Activated T-helper 17 cell treated with anti-CD3 and anti-CD28 coated beads, Interleukin-2, amount 50 U/mL, for 72 hours (primary cell): ENCODE measurements at places on chromosomes 7 and 10. TPM values are rescaled to one million over a fixed set of nuclear protein-coding genes. Genes with fewer than 3 reads are reported as not detected.
A peak's percentile ranks its signal among the peaks of the same experiment; 100 is the strongest.

- ATAC-seq: no peak
Measured at GRCh38 chr7:32034052-32034451, 36.2 kb downstream of the PDE1C start.

GRCh38 chr10:31187607-31188210 is 131.3 kb upstream of the ZEB1 start:
- no peak for ATAC-seq

DNA sequence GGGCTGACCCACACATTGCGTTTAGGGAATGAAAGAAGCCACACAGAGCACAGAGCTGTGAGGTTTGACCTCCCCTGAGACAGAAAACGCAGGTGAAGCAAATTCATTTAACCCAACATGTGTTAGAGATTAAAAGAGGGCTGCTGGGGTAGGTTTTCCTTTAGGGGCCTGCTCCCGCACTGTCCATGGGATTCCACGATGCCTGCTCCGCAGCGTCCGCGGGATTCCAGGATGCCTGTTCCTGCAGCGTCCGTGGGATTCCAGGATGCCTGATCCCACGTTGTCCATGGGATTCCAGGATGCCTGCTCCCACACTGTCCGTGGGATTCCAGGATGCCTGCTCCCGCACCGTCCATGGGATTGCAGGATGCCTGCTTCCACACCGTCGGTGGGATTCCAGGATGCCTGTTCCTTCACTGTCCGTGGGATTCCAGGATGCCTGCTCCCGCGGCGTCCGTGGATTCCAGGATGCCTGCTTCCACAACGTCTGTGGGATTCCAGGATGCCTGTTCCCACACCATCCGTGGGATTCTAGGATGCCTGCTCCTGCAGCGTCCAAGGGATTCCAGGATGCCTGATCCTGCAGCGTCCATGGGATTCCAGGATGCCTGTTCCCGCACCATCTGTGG is 78.7 kb downstream of the VIPR2 start:
- ATAC-seq: no peak

DNA sequence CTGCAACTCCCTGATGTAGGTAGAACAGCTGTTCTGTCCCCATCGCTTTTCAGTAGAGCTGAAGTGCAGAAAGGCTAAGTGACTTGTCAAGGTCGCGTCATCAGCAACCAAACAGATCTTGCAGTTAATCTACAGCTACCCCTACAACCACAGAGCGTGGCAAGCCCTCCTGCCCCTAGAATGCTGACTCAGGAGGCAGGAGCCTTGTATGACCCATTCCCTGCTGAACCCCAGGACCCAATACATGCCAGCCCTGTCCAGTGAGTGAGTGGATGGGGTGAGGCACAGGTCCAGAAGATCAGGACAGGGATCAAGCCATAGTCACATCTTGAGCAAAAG is 26.6 kb upstream of the GJD4 start:
- ATAC-seq: no peak

GRCh38 chr7:28280516-28280915 is 99.9 kb upstream of the JAZF1 start:
- ATAC-seq: no peak

- ATAC-seq: no peak
Measured at GRCh38 chr7:131075406-131075805, 252.3 kb upstream of the MKLN1 start.

DNA sequence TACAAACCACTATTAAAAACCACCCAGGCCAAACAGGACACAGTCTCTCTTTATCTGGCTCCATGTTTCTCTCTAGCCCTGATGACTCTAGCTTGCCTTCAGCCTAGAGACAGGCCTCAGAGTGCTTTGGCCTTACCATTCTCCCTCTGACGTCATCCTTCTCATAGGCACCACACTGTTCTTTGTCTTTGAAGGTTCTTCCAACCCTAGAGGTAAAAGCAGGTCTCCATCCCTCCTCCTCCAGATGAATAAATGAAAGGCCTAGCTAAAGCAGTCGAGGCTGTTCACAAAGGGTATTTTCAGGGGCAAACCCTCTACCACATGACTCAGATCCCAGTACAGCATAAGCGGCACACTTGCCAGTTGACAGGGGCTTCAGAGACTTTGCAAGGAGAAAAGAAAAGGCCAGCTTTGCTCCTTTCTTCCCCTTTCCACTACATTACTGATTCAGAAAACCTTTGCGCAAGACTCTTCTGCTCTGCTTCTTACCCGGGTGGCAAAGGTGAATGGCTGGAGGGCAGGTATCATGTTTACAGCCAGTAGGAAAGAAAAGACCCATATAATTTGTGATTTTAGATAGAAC is 14.8 kb downstream of the NFE2L3 start:
- peak; percentile 94 for ATAC-seq

- no peak for ATAC-seq
Measured at GRCh38 chr10:124645467-124646095, 98.6 kb downstream of the FAM53B start.

DNA sequence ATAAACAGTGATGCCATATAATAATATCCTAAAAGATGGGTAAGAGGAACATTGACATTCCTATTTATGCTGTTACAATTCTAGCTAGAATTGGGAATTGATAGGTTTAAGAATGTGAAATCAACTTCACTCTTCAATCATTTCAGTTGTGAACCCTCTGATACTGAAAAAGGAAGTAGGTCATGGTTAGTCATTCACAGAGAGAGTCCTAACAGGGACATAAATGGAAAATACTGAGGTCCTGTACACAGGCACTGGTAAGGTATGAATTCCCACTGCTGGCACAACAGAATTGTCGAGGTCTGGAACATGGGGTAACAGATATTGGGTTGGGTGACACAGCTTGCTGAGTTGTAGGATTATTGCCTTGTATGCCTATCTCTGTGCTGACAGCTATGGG is 289.4 kb upstream of the LRRN3 start:
- ATAC-seq: peak; percentile 85

DNA sequence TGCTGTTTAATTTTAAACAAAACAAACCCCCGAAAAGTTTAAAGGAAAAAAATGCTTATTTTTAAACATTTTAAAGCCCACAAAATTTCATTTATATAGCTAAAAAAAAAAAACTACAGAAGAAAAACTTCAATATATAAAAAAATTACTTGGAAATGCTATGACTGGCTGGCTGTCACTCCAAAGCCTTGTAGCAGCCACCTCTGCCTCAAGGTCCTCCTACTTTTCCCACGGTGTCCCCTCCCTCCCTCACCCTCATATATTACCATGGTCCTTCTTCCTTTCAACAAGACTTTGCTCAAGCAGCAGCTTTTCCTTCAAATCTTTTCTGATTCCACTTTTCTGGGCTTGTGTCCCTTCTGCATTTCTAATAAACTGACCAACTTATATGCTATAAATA is 122.0 kb downstream of the TPK1 start:
- no peak for ATAC-seq

- ATAC-seq: no peak
Measured at GRCh38 chr7:1290679-1291356, 58.1 kb downstream of the UNCX start.

DNA sequence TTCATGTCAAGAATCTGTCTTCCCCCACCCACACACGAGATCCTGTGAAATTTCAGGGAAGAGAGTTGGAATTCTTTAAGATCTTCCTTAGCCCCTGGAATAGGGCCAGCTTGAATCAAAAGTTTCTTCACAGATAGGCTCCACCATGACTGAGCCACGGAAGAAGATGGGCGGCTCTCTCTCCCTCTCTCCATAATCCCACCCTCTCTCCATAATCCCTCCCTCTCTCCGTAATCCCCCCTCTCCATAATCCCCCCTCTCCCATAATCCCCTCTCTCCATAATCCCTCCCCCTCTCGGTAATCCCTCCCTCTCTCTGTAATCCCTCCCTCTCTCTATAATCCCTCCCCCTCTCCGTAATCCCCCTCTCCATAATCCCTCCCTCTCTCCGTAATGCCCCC is 20.4 kb downstream of the SHH start:
- no peak for ATAC-seq

DNA sequence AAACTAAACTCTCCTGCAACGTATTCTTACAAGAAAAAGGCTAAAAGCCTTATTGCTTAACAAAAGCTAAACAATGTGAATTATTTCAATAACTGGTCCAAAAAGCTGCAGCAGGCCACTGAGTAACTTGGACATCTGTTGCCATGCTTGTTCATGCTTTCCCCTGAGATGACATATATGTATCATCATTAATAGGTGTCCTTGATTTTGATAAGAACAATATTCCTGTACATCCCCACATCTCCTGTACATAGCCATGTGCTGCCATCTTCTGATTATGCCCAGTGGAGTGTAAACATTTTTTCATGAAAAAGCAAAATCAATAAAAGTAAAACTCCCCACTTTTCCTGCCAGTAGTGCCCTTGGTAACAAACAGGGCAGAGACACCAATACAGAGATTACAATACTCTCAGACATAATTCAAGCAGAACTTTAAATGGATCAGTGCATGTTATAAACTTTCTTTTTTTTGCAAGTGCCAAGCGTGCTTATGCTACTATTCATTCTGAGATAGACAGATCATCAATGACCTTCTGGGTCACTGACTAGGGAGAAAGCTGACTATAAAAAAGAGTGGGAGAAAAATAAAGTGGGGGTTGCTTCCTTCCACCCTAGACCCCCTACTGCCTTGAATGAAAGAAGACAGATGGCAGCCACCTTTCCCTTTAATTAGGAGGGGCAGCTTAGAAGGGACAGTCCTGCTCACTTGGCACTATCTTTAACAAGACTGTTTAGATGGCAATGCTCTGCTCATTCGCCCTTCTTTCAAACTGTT is 205.5 kb upstream of the KLF14 start:
- ATAC-seq: peak; percentile 9

GRCh38 chr10:114719311-114719710 is 61.2 kb upstream of the ABLIM1 start:
- no peak for ATAC-seq

DNA sequence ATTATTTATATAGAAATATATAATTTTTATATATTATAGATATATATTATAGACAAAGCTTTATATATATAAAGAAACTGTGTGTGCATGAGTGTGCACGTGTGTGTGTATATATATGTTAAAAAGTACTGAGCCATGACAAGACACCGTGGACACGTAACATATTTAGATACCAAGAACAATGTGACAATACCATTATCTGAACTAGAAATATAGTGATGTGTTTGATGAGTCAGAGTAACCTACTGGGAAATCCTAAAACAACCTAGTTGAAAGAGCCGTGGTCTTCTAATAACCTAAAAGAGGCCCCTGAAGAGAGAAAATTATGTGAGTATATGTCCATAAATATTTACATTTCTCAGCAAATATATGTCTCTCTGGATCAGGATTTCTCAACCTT is 50.7 kb upstream of the ITGB8 start:
- ATAC-seq: peak; percentile 28

DNA sequence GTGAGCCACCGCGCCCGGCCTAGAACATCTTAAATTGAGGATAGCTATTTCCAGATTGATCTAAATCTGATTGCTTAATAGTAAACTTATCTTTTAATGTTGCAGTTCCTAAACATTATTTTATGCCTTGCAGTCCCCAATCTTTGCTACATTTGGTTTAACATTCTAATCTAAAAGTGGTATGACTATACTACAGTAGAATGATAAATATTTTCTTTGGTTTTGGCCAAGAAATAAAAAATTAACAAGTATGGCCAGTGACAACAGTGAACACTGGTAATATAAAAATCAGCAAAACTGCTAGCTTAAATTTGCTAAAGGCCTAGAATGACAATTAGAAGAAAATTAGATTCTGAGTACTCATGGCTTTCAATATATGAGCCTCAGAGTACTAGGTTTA is 73.5 kb downstream of the CDK6 start:
- no peak for ATAC-seq

DNA sequence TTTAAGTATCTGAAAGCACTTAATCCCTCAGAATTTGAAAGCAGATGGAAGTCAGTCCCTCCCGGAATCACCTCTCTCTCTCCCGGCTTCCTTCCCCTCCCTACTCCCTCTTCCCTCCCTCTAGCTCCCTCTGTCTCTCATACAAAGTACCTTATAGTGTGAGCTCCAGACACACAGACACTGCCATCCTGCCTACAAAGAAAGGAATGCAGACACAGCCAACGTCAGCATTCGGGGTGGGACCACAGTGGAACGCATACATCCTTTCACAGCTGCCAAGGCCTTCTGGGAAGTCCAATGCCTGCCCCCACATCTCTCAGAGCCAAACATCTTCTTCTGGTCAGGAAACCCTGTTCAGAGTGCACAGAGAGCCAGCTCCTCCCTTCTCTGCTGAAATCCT is 9.3 kb downstream of the NOD1 start:
- ATAC-seq: no peak

- no peak for ATAC-seq
Measured at GRCh38 chr7:66339141-66339540, 134.0 kb downstream of the TPST1 start.

DNA sequence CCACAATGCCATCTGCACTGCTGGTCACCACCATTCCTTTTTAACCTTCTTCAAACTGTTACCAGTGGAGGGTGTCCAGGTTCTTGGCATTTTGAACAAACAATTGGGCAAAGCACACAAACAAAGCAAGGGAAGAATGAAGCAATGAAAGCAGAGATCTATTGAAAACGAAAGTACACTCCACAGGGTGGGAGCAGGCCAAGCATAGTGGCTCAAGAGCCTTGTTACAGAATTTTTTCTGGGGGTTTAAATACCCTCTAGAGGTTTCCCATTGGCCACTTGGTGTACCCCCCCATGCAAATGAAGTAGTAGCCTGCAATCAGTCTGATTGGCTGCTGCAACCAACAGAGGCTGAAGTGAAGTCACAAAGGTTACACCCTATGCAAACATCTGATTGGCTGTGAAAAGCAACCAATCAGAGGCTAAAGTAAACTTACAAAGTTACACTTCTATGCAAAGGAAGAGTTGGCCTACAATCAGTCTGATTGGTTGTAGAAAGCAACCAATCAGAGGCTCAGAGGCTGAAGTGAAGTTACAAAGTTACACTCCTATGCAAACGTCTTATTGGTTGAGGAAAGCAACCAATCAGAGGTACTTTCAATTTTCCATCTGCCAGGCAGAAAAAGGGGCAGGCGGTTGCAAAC is 103.2 kb upstream of the WAC start:
- ATAC-seq: peak; percentile 65

GRCh38 chr10:48363617-48364355 is 57.3 kb downstream of the MAPK8 start:
- ATAC-seq: no peak

- no peak for ATAC-seq
Measured at GRCh38 chr7:68125168-68125567, 1128.5 kb downstream of the TYW1 start.

The FKBP6 gene
- total RNA-seq: not detected

The POMZP3 gene
- 12.6 TPM for total RNA-seq

The TDRD1 gene
- total RNA-seq: 0.48 TPM

The KNDC1 gene
- total RNA-seq: 0.26 TPM

The TAS2R5 gene
- 1.1 TPM for total RNA-seq

The WIPF3 gene
- total RNA-seq: not detected

The LBX1 gene
- total RNA-seq: not detected

The POP7 gene
- 68.9 TPM for total RNA-seq

The OR2A5 gene
- not detected for total RNA-seq

The GTF2IRD1 gene
- 0.89 TPM for total RNA-seq

The LIPN gene
- total RNA-seq: not detected

The TMEM130 gene
- total RNA-seq: not detected

The ASZ1 gene
- total RNA-seq: not detected

The PIP gene
- not detected for total RNA-seq

The GNG11 gene
- not detected for total RNA-seq

The PRKAR2B gene
- total RNA-seq: 0.95 TPM

The AKR1C2 gene
- not detected for total RNA-seq
